ENCODE measurements at places on chromosomes 1 and 21.

DNA sequence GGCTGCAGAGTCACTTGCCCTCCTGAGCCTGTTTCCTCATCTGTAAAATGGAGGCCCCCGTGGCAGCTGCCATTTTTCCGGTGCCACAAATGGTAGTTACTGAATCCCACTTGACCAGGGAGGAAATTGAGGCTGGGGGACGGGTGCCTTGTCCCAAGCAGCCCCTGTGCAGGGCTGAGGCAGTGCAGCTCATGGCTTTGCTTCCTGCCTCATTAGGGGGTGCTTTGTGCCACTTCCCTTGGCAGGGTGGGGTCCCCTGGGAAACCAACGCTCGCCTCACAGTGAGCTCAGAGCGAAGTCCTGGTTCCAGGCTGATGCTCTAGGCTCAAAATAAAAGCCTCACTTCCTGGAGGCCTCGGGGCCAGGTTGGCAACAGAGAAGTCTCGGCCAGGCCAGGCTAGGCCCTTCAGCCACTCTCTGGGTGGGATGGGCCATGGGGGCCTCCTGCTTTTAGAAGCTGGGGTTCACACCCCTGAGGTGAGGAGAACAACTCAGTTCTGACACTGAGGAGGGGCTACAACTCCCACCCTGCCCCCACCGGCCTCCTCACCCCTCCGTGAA is 6.8 kb downstream of the LAPTM5 start:
- no peak for DNase-seq

- no peak for DNase-seq
Observed at GRCh38 chr1:192633533-192634253, 2.3 kb upstream of the RGS13 start.

DNA sequence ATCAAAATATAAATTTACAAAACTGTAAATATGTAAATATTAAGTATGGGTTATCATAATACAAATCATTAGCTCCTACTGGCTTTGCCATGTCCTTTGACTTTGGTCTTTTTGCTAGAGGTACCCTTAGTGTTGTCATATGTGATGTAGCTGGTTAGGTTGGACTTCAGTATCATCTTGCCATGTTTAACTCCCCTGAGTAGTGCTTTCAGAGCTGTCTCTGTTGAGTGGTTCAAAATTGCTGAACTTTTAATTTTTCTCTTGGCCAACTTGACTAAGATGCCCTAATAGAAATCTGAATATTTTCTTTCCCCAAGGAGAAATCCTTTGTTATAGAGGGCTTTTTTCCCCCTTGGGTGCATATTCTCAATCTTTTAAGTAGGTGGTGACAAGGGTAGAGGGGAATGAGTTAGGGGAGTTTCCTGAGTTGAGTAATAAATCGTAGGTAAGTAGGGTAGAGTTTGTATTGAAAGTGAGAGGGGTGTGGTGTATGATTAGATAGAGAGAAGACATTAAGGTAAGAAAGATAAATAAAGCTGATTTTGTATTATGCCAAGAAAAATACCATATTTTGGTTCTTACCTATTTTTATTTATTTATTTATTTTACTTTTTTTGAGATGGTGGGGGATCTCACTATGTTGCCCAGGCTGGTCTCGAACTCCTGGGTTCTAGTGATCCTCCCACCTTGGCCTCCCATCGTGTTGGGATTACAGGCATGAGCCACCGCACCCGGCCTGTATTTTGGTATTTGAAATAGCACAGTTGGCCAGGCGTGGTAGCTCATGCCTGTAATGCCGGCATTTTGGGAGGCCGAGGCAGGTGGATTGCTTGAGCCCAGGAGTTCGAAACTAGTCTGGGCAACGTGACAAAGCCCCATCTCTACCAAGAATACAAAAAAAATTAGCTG is 21.8 kb downstream of the RPRD2 start:
- peak; percentile 15 for DNase-seq

GRCh38 chr1:170704256-170704655 is 40.3 kb downstream of the PRRX1 start:
- no peak for DNase-seq

DNA sequence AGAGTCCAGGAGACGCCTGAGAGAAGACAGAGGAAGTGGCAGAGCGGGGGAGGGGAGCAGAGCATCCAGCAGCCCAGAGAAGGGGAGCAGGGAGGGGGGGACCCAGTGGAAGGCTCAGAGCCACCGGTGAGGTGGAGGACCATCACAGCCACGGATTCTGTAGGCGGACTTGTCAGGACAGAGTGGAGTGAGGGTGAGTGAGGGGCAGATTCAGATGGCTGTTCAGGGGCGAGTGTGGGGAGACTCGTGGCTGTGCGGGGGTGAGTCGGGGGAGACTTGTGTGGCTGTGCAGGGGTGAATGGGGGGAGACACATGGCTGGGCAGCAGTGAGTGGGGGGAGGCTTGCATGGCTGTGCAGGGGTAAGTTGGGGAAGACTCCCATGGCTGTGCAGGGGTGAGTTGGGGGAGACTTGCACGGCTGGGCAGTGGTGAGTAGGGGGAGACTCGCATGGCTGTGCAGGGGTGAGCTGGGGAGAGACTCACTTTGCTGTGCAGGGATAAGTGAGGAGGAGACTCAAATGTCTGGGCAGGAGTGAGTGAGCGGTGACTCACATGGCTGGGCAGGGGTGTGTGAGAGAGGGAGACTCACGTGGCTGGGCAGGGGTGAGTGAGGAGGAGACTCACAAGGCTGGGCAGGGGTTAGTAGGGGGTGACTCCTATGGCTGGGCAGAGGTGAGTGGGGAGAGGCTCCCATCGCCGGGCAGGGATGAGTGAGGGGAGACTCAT is 56.8 kb upstream of the ABCG1 start:
- peak; percentile 33 for DNase-seq

DNA sequence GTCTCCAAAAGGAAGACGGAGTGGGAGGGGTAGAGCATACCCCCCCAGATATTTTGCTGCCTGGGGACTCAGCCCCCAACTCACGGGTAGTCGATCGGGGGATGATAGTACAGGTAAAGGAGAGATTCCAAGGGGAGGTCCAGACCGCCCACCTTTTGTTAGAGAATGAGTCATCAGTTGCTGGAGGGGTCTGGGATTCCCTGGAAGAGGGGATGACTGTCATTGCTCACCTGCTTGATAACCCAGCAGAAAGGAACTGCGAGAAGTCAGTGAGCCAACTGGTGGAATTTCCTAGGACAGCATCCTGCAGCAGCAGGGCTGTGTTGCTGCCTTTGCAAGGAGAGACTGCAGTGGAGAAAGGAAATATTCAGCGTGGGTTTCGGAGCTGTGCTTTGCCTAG is 64.4 kb downstream of the MACF1 start:
- no peak for DNase-seq

- no peak for DNase-seq
Observed at GRCh38 chr21:38769191-38769780, 36.4 kb upstream of the ETS2 start.

GRCh38 chr1:103779932-103780331 is 30.2 kb downstream of the AMY1C start:
- DNase-seq: no peak

DNA sequence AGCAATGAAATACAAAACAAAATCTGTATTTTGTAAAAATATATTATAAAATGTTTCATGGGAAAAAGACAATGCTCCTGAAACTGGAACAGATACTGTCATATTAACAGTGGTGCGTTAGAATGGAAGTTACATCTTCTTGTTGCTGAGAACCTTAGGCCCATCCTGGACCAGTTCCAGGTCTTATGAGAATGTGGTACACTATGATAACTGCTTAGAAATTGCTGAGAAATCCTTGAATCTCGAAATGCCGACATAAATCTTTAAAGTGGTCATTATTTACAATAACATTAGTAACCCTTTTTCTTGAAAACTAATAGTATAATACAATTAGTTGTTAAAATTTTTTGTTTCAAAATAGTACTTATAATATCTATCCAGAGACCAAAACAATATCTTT is 747.9 kb upstream of the NCAM2 start:
- DNase-seq: no peak
